ENCODE measurements at places on chromosomes 12 and 14. TPM values are rescaled to one million over a fixed set of nuclear protein-coding genes. Genes with fewer than 3 reads are reported as not detected.

DNA sequence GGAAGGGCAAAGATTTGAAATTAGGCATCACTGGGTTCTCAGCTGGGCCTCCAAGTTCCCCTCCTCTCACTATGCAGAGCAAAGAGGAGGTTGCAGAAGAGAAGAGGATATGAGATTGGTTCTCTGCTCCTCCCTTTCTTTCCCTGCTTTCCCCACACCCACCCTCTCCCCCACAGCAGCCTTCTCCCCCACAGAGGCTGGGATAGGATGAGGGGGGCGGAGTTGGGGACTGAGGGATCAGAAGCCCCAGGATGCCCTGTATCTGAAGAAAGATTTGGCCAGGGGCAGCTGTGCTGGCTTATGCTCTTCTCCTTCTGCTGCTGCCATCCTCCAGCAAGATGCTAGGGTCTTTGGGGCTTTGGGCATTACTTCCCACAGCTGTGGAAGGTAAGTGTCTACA, at the start of gene AMHR2:
AMHR2 (plus strand) TSS at position 259 of the 400 bp plus-strand sequence; CDS start at position 339, 80 bp downstream.
- no peak for DNase-seq
- H3K36me3 ChIP-seq: no peaks in the 10 kb centered on the region
- H3K27ac ChIP-seq: peak within 1 kb of the TSS; percentile 26
- H3K4me1 ChIP-seq: peaks cover 11% of the 10 kb centered on the region
- no peaks in the 10 kb centered on the region for H3K27me3 ChIP-seq

DNA sequence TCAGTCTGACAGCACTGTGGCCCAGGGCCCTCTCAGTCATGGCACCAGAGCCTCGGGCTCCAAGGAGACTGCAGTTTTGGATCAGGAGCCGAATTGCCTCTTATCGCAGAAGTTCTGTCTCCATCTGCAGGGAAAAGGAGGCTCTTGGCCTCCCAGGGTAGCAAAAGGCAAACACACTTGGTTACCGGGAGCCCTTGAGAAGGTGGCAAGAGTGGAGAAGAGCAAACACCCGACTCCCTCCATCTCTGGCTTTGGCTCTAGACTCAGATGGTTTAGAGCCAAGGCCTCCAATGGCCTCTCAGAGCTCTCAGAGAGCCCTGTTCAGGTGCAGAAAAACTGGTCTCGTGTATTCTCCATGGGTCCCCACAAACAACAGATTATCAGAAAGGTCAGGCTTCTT, 44.6 kb downstream of the NINJ2 start:
- no peak for DNase-seq
- peak overlapping the region; percentile 77 for H3K27ac ChIP-seq
- H3K27me3 ChIP-seq: no peaks in the 10 kb centered on the region
- H3K4me3 ChIP-seq: no peak overlapping the region
- H3K4me1 ChIP-seq: peaks cover 87% of the 10 kb centered on the region

DNA sequence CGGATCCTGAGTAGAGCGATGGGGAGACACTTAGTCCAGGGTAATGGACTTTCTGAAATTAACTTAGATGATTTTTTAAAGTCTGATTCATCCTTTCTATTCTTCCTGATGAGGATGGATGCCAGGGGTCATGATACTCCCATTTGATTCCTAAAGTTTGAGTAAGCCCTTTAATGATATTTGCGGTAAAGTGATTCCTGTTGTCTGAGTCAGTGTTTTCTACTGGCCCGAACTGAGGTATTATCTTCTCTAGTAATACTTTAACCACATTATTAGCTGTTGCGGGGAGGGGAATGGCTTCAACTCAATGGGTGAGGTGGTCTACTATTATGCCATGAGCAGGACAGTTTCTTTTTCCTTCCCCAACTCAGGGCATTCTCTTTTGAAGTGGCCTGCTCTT, 111.6 kb downstream of the RIN3 start:
- no peaks in the 10 kb centered on the region for H3K27me3 ChIP-seq
- no peak overlapping the region for H3K4me3 ChIP-seq
- H3K4me1 ChIP-seq: peaks cover 3% of the 10 kb centered on the region
- peaks cover 80% of the 10 kb centered on the region for H3K36me3 ChIP-seq

DNA sequence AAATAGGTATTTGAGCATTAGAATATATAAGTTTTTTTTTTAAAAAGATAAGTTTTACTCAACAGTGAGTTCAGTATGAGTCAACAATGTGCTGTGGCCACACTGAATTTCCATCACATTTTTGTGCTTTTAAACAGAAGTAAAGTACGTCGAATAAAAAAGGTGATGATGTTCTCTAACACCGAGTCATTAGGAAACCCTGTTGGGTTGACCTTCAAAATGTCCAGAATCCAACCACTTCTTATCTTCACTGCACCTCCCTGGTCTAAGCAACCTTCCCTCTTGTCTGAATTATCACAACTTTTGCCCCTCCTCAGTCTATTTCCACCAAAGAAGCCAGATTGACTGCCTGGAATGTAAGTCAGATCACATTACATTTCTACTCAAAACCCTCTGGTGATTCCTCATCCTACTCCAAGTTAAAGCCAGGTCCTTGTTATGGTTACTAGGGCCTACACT, 43.0 kb upstream of the SYCP3 start:
- peaks cover 73% of the 10 kb centered on the region for H3K36me3 ChIP-seq
- peaks cover 47% of the 10 kb centered on the region for H3K4me1 ChIP-seq
- DNase-seq: no peak
- no peak overlapping the region for H3K4me3 ChIP-seq

GRCh38 chr14:104361101-104361591, 218.4 kb upstream of the C14orf180 start:
- H3K4me3 ChIP-seq: no peak overlapping the region
- no peaks in the 10 kb centered on the region for H3K36me3 ChIP-seq
- no peaks in the 10 kb centered on the region for H3K4me1 ChIP-seq
- DNase-seq: no peak
- H3K27me3 ChIP-seq: no peaks in the 10 kb centered on the region
- no peak overlapping the region for H3K27ac ChIP-seq

GRCh38 chr14:55706893-55707292, 126.9 kb downstream of the KTN1 start:
- no peaks in the 10 kb centered on the region for H3K36me3 ChIP-seq
- no peaks in the 10 kb centered on the region for H3K27me3 ChIP-seq
- DNase-seq: no peak
- H3K4me3 ChIP-seq: no peak overlapping the region
- no peak overlapping the region for H3K27ac ChIP-seq

DNA sequence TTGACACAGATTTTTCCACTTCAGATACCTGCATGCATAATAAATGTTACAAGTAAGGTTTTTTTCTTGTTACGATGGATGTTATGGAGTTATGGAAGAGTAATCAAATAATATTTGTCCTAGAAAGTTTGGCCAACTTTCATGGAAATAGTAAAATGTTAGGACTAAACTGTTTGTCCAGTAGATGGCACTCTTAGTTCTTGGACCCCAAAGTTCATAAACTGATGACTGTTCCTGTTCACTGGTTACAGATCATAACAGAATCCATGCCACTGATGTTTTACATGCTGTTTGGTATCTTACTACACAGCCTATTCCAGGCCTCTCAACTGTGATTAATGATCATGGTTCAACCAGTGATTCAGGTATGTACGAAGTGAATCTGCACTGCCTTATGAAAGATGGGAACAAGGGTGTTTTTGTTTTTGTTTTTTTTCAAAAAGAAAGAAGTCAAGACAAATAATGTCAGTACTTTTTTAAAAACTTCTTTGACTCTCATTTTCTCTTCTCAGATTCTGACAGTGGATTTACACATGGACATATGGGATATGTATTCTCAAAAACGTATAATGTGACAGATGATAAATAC, 48.8 kb upstream of the SLCO1C1 start:
- no peak for DNase-seq
- H3K4me1 ChIP-seq: no peaks in the 10 kb centered on the region
- no peaks in the 10 kb centered on the region for H3K27me3 ChIP-seq
- H3K4me3 ChIP-seq: no peak overlapping the region
- no peak overlapping the region for H3K27ac ChIP-seq

DNA sequence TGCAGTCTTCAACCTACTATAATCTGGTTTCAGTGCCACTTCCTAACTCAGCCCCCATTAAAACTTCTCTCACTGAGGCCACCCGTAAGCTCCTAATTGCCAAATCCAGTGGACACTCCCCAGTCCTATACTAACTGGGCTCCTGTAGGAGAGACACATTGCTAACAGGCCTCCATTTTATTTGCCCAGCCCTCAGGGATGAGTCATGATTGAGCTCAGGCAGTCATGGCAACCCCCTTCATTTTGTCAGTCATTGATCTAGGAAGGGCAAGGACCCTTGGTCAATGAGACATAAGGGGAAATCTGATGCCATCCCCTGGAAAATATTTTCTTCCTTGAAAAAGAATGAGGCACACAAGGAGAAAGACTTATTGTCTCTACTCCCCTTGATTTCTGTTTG, 70.1 kb upstream of the HIF1A start:
- H3K27ac ChIP-seq: no peak overlapping the region
- DNase-seq: no peak
- peaks cover 2% of the 10 kb centered on the region for H3K36me3 ChIP-seq
- no peaks in the 10 kb centered on the region for H3K27me3 ChIP-seq
- H3K4me3 ChIP-seq: no peak overlapping the region

DNA sequence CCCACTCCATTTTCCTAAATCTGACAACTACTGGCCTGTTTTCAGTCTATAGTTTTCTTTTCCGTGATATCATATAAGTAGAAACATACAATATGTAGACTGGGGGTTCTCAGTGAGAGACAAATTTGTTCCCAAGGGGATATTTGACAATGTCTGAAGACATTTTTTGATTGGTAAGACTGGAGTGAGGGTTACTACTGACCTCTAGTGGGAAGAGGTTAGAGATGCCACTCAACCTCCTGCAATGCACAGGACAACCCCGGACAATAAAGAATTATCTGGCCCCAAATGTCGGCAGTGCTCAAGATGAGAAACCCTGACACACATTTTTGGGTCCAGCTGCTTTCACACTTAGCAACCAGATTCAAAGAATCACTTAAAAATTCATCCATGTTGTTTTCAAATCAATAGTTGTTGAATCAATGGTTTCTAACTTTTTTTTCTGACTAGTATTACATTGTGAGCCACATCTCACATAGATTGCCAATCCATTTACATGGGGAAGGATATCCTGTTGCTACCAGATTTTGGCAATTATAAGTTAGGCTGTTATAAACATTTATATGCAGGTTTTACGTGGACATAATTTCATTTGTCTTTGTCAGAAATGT, 307.1 kb downstream of the RPL10L start:
- H3K27ac ChIP-seq: no peak overlapping the region
- no peaks in the 10 kb centered on the region for H3K27me3 ChIP-seq
- no peak overlapping the region for H3K4me3 ChIP-seq
- no peak for DNase-seq
- H3K4me1 ChIP-seq: no peaks in the 10 kb centered on the region

GRCh38 chr12:54593135-54593534, 4.7 kb upstream of the PPP1R1A start:
- no peak overlapping the region for H3K4me3 ChIP-seq
- DNase-seq: no peak
- H3K27me3 ChIP-seq: peaks cover 31% of the 10 kb centered on the region
- no peak overlapping the region for H3K27ac ChIP-seq
- peaks cover 2% of the 10 kb centered on the region for H3K4me1 ChIP-seq

DNA sequence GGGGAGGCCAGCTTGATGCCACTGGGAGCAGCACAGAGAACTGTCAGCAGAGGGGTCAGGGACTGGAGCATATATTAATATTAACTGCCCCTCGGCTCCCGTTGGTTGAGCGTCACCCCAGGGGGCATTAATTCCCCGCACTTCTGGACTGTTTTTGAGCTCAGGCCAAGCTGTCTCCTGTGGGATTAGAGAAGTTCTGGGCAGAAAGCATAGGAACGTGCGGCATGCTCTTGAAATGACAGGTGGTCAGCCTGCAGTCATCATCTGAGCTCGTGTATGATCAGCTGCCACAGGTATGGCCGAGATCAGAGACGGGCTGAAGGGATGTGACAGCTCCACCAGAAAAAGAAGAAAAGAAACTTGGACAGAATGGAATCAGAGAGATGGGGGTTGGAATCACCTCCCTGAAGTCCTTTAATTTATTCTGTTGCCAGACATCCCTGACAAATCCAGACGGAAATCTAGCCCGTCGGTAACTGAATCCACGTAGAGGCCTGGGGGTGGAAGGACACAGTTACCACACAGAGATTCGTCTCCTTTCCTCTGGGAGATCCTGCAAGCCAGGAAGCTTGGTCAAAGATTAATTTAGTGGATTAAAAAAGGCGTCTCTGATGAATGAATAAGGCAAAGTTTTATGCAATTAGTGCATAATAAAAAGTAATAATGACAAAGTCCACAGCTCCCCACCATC, 23.6 kb downstream of the NR1H4 start:
- no peak overlapping the region for H3K4me3 ChIP-seq
- no peaks in the 10 kb centered on the region for H3K36me3 ChIP-seq
- no peaks in the 10 kb centered on the region for H3K4me1 ChIP-seq
- H3K27me3 ChIP-seq: no peaks in the 10 kb centered on the region
- no peak overlapping the region for H3K27ac ChIP-seq

DNA sequence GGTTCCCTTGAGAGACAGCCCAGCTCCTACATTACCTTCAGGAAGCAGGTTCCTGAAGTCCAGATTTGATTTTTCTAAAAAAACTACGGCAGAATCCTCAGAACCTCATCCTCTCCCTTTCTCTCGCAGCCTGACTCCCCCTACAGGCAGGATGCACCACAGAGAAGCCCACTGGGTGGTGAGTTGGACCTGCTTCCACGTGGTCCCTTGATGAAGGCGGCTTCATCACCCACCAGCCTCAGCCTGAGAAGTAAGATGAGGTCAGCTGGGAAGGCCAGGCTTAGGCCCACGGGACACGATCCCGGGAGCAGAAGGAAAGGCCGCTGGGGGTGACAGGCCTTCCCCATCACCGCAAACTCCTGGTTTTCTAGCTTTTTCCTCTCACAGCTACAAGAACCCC, 83.0 kb downstream of the ACTN1 start:
- H3K4me3 ChIP-seq: no peak overlapping the region
- peaks cover 22% of the 10 kb centered on the region for H3K4me1 ChIP-seq
- peaks cover 22% of the 10 kb centered on the region for H3K36me3 ChIP-seq
- no peak for DNase-seq
- H3K27me3 ChIP-seq: no peaks in the 10 kb centered on the region
- H3K27ac ChIP-seq: no peak overlapping the region

- peak; percentile 58 for DNase-seq
- H3K4me1 ChIP-seq: peaks cover 26% of the 10 kb centered on the region
- H3K36me3 ChIP-seq: peaks cover 27% of the 10 kb centered on the region
- H3K4me3 ChIP-seq: no peak overlapping the region
These were observed 315 bp downstream of the ABCD2 start for GRCh38 chr12:39619316-39619659.

Gene KLHDC1
- total RNA-seq: 1.5 TPM

Gene CLEC2A
- total RNA-seq: not detected

Gene PLD4
- not detected for total RNA-seq

Gene LRTM2
- total RNA-seq: not detected

Gene HHIPL1
- total RNA-seq: not detected

Gene FAM181A
- not detected for total RNA-seq

Gene MUCL1
- total RNA-seq: not detected

Gene IAPP
- not detected for total RNA-seq

Gene NGB
- not detected for total RNA-seq

Gene SLC17A8
- total RNA-seq: not detected

Gene TPH2
- total RNA-seq: not detected

Measured in activated CD8-positive, alpha-beta T cell treated with anti-CD3 and anti-CD28 coated beads, Interleukin-2, amount 10 ng/mL, durations not matched to agents 7 days and 5 days (primary cell).